ENCODE measurements at places on chromosomes 1 and 21.

- DNase-seq = peak; percentile 95
Observed at GRCh38 chr1:109762821-109763645, 690 bp downstream of the EPS8L3 start.

DNA sequence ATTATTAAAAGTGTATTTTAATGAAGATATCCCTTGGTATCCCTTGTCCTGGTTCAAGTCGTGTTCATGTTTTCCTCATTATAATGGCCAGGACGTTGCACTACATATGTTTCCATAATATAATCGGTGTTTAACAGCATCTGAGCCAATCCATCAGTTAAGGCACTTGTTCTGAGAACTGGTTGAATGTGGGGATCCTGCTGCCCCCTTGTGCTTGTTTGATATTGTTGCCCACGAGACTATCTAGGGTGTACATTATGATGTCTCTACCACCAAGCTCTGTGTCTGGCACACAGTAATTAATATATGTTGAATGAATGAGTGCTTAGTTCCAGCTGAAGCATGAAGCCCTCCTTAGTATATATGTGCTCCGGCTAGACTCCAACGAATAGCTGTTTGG, 193.0 kb downstream of the CACNA1E start:
- DNase-seq = no peak

GRCh38 chr1:50977575-50978143, 7.6 kb downstream of the CDKN2C start:
- DNase-seq = peak; percentile 41

DNA sequence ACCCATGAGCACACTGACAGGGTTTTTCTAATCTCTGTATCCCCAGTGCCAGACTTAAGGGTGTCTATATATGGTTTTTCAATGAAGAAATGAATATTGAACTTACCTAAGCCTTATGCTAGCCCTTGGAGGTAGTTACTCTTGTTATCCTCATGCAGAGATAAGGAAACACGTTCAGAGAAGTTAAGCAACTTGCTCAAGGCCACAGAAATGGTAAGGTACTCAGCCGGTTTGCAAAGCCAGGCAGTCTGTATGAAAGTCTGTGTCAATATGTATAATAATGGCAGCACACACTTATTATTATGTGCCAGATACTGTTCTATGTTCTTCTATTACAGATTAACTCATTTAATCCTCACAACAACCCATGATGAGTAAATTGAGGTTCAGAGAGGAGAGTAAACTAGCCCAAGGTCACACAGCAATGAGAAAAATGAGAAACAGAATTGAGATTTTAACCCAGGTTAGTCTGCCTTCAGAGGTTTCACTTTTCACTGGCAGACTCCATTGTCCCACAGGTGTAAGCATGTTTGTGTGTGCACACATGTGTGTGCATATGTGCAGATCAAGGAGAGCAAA, 54.6 kb upstream of the CSF3R start:
- no peak for DNase-seq

DNA sequence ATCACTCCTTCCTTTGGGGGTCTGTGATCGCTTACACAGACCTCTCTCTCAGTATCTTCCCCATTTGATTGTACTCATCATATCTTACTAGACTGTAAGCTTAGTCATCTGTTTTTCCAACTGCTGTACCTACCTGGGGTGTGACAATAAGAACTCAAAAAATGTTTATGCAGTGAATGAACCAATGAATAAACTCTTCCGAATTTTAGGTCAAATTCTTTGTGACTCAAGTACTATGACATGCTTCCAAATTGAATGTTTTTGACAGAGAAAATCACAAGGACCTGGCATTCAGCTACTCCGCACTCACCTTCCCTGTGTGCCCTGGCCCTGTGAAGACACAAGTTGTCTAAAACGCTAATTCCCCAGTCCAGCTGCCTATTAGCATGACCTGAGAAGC, 42.1 kb downstream of the TMCO4 start:
- no peak for DNase-seq

DNA sequence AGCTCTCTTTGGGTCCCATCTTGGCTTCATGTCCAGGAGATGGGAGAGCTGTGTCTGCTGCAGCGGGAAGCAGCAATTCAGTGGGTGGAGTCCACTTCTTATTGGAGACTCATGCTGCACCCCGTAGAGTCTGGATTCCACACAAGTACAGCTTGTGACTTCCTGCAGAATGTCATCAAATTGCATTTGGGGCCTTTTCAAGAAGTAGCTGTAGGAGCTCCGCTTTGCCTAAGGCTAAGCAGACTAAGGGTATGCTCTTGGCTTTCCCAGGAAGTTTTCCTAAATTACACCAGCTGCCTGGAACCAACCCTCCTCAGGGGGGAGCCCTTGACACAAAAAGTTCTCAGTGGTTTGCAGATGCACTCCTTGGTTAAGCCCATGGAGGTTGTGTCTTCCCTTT, 5.7 kb upstream of the MOB3C start:
- DNase-seq = peak; percentile 36

DNA sequence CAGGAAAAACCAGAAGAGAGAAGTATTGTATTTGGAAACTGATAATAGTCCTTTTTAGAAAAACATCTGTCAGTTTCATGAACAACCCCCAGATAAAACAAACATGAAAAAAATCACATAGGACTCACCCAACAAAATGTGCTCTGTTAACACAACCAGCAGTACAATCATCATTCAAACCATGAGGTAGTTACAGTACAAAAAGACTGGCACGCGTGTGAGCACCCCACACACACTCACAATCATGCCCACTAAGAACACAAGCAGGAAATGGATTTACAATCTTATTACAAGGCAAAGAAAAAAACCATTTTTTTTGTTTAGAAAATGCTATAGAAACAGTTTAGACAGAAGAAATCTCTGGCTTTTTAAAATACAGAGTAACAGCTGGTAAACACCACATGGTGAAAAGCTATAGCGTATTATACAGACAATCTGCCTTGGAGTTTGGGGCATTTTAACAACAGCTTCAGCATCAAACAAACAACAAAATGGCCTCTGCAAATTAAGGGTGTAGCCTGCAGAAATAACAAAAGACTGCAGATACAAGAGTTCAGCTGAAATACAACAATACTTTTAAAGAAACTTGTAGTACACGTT, 180.0 kb downstream of the CDC7 start:
- DNase-seq = no peak

GRCh38 chr21:41189150-41189745, 21.3 kb downstream of the BACE2 start:
- DNase-seq = no peak

DNA sequence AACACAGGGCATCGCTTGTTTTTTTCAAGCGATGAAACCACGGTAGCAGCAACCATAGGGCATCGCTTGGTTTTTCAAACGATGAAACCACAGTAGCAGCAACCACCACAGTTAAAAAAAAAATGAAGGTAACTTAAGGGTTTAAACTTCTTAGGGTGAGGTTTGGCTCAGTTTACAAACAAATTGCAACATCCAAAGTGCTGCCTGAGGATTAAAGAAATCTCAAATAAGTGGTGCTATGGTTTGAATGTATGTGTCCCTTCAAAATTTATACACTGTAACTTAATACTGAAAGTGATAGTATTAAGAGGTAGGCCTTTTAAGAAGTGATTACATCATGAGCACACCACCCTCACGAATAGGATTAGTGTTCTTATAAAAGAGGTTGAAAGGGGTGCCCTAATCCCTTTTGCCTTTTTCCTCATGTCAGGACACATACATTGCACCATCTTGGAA, 6.4 kb upstream of the GBP5 start:
- no peak for DNase-seq

GRCh38 chr1:111221633-111222291, 5.8 kb upstream of the CHI3L2 start:
- DNase-seq = peak; percentile 15

GRCh38 chr1:205260948-205261732, 33.4 kb downstream of the TMCC2 start:
- DNase-seq = peak; percentile 75

GRCh38 chr1:202047977-202048376, 37.6 kb downstream of the ELF3 start:
- no peak for DNase-seq

GRCh38 chr21:29265690-29266479, 32.8 kb upstream of the BACH1 start:
- no peak for DNase-seq

- DNase-seq = no peak
Observed at GRCh38 chr1:46820560-46821060, 21.8 kb downstream of the CYP4B1 start.

GRCh38 chr1:230760360-230760827, 13.2 kb downstream of the CAPN9 start:
- no peak for DNase-seq

DNA sequence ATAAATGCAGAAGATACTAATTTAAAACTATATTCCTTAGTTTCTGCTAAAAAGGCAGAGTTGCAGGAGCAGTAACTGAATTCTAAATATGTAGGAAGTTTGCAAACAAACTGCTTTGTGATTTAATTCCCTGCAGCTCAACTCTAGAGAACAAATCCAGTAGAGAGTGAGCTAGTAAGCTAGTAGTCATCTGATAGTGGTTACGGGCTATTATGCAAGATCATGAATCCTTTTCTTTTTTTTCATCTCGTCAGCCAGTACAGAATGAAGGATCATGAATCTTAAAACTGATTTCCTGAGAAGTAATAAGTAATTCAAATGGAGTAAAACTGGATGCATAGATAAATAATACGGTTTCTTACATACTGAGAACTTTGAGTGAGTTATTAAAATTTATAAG, 3.3 kb downstream of the DPH5 start:
- DNase-seq = peak; percentile 83

- DNase-seq = no peak
Observed at GRCh38 chr1:114232691-114233090, 79.0 kb upstream of the SYT6 start.
